Fibroblast of skin of scalp (primary cell): ENCODE measurements at places on chromosomes 5 and 9.
A peak's percentile ranks its signal among the peaks of the same experiment; 100 is the strongest.

DNA sequence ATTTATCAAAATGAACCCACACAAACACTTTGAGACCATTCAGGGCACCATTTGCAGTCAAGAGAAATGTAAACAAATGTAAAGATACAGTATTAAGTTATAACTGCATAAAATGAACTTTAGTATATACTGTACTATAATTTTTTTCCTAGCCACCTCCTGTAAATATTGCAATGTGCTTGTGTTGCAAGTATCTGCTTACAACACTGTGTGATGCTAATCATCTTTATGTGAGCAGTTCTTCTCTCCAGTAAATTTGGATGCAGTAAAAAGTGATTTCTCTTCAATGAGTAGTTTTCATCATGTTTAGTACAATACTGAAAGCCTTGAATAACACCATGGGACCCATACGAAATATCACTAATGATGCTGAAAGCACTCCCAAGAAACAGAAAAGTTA lies 9.4 kb downstream of the G3BP1 start:
- DNase-seq: no peak

DNA sequence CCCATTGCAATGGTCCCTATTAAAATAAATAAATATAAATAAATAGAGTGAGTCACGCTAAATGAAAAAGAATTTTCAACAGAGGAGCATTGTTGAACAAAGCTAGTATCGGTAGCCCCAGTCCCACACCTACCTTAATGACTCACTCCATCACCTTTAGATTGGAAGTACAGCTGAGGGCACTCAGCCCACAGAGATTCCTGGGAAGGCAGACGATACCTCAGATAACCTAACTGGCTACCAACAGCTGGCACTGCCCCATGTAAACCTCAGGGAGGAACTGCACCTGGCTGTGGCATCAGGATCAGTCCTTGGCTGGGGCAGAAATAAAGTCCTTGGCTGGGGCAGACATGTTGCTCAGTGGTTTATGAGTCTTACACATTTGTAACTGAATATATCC lies 49.3 kb downstream of the SPRY4 start:
- DNase-seq: no peak

GRCh38 chr5:175872287-175873087 lies 1.1 kb downstream of the CPLX2 start:
- no peak for DNase-seq

- no peak for DNase-seq
Measured at GRCh38 chr5:95385334-95385733, 5.8 kb upstream of the FAM81B start.

GRCh38 chr5:178371362-178372111 lies 138.9 kb upstream of the PHYKPL start:
- peak; percentile 65 for DNase-seq

DNA sequence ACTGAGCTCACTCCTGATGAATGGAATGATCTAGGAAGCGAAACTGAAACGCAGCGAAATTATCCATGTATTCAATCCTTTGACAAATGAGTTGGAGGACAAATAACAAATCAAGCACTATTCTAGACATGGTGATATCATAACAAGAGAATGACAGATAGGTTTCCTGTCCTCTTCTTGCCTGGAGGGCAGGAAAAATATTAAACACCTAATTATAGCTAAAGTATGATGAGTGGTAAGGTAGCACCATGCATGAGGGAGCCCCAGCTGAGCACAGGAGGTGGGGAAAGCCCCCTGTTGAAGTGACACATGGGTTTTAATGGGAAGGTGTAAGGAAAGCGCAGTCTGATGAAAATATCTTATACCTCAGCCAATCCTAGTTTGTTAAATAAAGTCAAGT lies 225.2 kb downstream of the NPR3 start:
- no peak for DNase-seq

DNA sequence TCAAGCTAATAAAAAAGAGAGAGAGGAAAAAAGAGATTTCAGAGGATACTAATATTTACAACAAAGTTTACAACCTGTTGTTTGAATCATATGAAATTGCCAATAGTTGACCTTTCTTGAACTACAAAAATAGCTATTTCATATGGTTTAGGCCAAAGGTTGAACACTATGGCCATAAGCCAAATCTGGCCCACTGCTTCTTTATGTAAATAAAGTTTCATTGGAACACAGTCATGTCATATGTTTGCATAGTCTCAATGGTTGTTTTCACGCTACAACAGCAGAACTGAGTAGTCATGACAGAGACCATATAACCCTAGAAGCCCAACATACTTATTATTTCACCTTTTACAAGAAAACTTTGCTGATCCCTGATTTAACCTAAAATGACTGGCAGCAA lies 20.9 kb downstream of the SEMA5A start:
- DNase-seq: no peak

DNA sequence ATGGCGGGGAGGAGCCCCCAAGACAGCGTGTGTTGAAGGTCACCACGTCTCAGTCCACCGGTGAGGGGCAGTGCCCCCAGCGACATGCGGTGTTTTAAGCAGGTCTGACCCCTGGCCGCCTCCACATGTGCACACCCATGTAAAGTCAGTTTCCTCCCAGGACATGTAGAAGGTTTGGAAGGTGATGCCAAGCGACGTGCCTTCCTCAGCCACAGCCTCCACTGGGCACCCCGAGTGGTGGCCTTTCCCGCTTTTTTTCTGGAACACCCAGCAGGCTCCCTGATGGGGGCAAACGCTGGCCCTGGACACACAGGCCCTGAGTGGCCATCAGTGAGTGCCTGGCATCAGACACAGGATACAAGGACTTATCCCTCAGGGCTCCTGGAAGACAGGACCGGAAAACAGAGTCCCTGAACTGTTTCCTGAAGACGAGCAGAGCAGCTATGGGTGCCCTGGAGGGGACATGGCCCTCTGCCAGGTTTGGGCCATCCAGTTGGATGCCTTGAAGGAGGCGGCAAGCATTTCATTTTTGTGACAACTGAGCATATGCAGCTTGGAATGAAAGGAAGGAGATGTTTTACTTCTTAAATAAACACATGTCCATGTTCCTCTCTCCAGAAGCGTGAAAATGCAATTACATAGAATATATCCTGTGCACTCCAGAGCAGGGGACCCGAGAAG lies 275.8 kb upstream of the IRX2 start:
- DNase-seq: no peak

GRCh38 chr5:71972777-71973473 lies 134.3 kb upstream of the MAP1B start:
- no peak for DNase-seq

DNA sequence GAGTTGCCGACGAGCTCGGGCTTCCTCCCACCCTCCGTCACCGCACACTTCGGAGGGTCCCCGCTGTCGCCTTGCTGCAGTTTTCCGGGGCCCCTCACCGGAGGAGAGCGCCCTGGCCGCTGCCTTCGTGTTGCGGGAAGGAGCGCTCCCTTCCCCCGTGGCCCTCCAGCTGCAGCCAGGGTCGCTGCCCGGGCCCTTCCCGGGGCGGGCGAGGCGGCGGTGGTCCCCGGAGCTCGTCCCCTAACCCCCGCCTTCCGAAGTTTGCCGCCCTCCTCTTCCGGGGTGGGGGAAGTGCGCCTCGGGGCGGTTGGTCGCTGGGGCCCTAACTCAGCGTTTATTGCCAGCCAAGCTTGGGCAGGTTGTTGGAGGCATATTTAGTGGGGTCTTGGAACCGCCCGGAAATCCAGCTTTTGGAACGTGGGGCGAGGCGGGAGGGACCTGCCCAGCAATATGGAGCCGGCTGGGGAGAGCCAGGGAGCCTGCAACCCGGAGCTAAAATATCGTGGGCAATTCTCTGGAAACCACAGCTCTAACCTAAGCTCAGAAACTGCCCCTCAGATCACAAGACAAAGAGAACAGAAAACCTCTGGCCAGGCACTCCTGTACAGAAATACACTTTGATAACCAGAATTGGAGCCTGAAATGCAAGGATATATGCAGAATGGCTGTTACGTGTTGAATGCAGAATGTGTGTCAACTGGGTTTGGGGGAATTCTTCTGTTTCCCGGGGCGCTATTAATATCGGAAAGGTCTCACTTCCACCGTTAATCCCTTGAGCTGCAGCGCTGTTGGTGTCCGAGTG lies 890 bp downstream of the PIK3R1 start:
- peak; percentile 29 for DNase-seq

- DNase-seq: no peak
Measured at GRCh38 chr9:96617439-96618185, 2.0 kb downstream of the CDC14B start.

DNA sequence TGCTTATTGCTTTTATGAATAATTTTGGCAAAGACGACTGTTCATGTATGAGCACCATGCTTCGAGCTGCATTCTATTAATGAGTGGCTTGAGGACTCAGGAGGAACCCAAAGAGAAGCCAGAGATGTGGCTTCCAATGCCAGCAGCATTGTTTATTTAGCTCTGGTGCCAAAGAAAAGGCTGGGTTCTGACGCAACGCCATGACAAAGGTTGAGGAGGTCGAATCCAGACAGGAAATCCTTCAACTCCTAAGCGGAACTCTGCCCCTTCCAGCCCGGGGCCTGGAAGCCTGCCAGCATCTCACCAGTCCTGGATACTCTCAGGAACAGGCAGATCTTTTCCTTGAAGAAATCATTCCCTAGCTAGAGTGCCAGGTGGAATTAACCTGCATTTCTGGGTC lies 104.4 kb downstream of the ARHGAP26 start:
- peak; percentile 42 for DNase-seq

GRCh38 chr5:157286761-157287211 lies 20.9 kb downstream of the CYFIP2 start:
- DNase-seq: peak; percentile 26

DNA sequence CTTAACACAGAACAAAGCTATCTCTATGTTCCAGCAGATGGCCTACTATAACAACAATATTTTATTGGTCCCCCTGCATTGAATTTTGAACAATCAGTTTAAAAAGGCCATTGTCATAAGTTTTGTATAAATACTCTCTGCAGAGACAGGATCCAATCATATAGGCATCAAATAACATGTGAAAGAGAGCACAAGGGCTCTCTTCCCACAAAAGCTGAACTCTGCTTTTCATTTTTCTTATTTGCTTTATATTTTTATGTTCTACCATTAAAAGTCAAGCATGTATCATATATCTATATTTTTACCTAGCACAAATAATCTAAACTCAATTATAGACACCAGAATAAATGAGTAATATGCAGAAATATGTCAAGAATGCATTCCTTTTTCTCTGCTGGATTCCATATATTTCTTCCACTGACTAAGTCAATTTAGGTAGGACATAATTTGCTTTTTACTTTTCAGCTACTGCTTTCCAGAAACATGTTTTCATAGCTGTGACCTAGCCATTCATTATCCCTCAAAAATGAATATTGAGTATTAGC lies 143.6 kb downstream of the CDH9 start:
- DNase-seq: peak; percentile 2

- DNase-seq: no peak
Measured at GRCh38 chr5:27814286-27814685, 775.9 kb upstream of the CDH9 start.

DNA sequence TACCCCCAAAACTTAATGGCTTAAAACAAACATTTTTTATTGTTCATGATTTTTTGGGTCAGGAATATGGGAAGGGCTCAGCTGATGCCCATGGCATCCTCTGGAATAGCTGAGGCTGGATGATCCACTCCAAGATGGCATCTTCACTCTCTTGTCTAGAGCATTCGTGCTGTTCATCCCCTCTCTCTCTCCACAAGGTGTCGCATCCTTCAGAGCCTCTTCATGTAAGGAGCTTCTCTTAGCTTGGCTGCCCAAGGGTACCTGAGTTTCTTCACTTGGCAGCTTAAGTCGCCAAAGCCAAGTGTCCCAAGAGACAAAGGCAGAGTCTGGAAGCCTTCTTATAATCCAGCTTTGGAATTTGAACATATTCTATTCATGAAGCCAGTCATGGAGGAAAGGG lies 294.7 kb downstream of the CHSY3 start:
- DNase-seq: peak; percentile 36

DNA sequence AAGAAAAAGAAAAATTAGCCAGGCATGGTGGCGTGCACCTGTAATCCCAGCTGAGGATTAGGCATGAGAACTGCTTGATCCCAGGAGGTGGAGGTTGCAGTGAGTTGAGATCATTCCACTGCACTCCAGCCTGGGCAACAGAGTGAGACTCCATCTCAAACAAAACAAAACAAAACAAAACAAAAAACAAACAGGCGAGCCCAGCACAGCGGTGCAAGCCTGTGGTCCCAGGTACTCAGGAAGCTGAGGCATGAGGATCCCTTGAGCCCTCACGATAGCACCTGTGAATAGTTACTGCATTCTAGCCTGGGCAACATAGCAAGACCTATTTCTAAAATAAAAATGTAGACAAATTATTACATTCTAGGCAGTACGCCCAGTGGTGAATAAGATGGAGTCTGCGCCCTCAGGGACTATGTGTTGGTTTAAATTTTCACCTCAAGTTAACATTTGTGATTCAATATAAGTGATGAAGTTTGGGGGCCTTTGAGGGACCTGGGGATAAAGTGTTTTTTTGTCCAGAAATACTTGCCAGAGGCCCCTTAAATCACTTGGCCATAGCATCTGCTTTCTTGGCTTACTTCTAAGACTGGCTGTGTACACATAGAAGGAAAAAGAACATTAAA lies 3.4 kb upstream of the GAPVD1 start:
- DNase-seq: no peak

DNA sequence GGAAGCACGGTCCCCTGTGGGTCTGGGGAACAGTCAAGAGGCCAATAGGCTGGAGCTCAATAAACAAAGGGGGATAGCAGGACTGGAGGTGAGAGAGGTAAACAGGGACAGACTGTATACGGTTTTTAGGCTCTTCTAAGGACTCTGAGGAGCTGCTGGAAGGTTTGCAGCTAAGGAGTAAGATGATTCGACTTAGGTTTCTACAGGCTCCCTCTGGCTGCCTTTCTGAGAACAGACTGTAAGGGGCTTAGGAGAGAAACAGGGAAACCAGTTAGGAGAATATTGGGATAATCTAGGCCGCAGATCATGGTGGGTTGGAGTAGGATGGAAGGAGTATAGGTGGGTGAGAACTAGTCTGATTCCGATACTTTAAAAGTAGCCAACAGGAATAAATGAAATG lies 10.4 kb downstream of the CDK5RAP2 start:
- no peak for DNase-seq

- peak; percentile 98 for DNase-seq
Measured at GRCh38 chr9:16202914-16203728, 650.3 kb downstream of the CCDC171 start.

- DNase-seq: no peak
Measured at GRCh38 chr5:134634227-134634626, 1.6 kb upstream of the SAR1B start.

- peak; percentile 74 for DNase-seq
Measured at GRCh38 chr9:79610019-79610631, 38.4 kb downstream of the TLE4 start.

DNA sequence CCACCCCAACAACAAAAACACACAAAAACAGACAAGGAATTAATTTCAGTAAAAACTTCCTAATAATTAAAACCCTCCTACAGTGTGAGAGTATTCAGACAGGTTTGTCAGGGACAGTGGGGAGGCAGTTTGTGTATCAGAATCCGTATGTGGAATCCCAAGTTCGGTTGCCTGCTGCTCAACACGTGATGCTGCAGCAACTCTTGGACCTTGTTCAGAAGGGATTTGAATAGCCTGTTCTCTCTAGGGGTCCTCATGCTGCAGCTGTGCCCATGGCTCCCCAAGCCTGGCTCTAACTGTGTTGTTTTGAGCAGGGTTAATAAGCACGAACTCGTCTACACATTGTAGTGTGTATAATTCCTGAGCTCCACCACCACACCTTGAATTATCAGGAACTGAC lies 28.7 kb downstream of the TLE4 start:
- no peak for DNase-seq
